ENCODE measurements at places on chromosomes 6 and 20. TPM values are rescaled to one million over a fixed set of nuclear protein-coding genes. Genes with fewer than 3 reads are reported as not detected.
A peak's percentile ranks its signal among the peaks of the same experiment; 100 is the strongest.

Gene TMEM244
- not detected for total RNA-seq

Gene NR2E1
- not detected for total RNA-seq

Gene PTK6
- 0.31 TPM for total RNA-seq

Gene TRAPPC3L
- not detected for total RNA-seq

Gene CST7
- total RNA-seq: 131 TPM

Gene NT5E
- total RNA-seq: 14.8 TPM

GRCh38 chr6:104617591-104617990, 242.1 kb downstream of the HACE1 start:
- no peak for DNase-seq

- DNase-seq: no peak
Measured at GRCh38 chr6:16659466-16660156, 101.6 kb downstream of the ATXN1 start.

DNA sequence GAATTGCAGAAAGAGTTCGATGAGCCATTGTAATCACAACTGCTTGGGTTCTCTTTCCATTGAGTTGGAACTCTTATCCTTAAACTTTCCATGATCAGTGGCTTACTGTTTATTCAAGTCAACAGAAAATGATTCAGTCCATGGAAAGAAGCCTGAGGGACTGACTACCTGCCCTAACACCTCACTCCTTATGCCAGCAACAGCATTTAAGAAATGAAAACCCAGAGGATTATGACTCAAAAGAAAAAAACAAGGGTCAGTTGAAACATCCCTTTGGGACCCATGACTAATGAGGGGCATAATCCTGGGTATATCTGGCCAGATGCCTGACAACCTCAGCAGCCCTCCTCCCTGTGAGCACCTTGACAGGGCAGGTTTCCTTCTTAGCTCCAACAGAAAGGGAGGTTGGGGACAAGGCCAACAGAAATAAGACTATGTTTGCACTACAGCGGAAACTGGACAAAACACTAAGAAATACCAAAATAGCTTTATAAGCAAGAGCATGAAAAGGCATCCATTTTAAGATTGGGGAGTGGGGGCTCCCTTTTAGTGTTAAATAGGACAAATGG, 106.7 kb downstream of the MAP3K5 start:
- no peak for DNase-seq

DNA sequence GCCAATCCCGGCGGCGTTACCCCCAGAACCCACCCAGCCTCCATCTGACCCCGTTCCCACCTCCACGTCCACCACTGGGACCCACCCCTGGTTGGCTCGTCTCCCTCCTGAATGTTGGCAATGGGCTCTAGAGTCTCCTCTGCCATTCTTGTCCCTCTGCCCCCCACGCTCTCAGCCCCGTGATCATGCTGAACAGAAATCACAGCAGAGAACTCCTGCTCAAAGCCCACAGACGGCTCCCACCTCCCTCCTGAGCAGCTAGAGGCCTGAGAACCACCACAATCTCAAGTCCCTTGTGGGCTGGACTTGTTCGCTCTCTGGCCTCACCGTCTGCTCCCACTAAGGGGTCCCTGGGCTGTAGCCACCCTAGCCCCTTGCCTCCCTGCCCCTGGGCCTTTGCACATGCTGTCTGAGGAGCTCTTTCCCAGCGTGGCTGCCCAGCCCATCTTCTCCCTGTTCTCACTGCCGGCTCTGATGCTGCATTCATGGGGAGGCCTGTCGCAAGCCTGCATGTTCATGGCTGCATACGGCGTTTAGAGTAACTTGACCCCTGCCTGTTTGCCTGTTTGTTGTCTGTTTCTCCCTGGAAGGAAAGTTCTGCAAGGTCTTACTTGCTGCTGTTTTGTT, 11.2 kb upstream of the FRMD1 start:
- DNase-seq: no peak

DNA sequence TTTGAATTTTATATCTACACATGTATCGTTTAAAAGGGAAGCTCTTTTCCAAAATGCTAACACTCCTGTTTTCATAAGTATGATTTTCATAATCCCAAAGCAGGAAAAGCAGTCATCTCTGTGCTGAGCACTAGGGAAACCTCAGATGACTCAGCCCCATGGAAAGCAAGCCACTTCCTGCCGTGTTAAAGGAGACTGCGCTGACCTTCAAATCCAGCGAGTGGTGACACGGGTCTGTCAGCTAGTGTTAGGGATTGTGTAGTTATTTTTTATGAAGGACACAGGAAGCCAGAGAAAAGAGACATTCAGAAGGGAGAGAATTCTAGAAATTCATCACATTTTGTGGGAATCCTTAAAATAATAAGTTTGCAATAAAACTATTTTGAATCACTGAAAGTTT, 57.0 kb upstream of the CD93 start:
- DNase-seq: no peak

DNA sequence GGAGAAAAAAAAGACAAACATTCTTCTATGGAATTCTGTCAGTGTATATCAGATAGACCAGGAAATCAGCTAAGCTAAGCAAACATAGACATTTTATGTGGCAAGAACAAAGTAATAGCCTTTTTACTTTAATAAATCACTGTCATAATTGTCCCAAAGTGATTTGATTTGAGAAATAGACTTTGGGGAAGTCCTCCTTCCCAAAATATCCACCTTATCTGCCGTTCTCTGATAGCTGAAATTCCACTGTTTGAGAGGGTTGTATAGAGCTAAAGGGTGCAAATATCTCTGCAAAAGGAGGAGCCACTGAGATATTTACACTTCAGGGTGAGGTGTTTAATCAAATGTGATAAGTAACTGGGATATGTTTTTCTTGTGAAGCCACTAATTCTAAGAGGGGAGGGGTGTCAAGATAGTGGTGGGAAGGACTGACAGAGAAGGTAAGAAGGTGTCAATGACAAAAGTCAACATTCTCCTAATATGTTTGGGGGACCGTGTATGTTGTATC, 544.4 kb upstream of the JAG1 start:
- no peak for DNase-seq

DNA sequence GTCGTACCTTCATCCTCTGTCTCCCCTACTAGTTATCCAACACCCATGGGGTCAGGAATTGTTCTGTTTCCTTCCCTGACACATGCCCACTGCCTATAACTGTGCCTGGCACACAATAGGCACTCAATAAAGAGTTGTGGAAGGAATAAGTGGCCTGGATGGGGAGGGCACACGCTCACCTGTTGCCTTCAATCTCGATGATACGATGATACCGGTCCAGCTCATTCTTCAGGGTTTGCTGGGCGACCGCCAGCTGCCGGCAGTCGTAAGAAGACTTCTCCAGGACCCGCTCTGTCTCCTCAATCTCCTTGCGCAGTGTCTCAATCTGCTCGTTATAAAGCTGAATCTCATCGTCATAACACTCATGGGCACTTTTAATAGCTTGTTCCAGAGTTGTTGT, 32.5 kb downstream of the BFSP1 start:
- DNase-seq: no peak

DNA sequence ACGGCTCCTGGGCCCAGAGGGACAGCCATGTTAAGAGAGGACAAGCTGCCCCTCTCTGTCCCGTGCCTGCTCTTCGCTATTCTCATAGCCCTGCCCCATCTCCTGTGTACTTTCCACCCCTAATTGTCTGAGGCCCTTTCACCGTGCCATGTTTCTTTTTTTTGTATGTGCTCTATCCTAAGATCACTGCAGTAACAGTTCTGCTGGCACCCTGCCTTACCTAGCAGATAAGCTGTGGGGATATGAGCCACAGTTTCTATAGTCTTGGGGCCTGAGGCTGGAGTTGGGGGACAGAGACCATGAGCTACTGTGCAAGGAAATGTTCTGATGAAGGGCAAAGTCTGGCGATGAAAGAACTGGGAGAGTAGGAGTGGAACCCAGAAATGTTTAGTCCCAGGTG, 269.5 kb upstream of the CITED2 start:
- no peak for DNase-seq

DNA sequence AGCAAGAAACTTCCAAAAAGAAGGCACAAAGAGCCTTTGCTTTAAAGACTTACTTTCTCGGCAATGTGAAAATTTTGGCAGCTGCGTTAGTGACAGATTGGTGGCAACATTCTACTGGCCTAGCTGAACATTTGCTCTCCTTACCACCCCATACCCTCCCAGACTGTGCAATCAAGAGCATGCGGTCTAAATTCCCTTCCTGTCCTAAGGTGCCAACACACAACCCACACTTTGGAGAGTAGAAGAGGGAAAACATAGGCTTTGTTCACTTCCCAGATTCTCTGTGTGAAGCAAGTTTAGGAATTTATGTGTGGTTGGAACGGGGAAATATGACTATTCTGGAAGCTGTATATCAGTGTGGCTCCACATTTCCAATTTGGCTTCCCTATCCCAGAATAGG, 29.8 kb upstream of the NEDD9 start:
- DNase-seq: no peak

DNA sequence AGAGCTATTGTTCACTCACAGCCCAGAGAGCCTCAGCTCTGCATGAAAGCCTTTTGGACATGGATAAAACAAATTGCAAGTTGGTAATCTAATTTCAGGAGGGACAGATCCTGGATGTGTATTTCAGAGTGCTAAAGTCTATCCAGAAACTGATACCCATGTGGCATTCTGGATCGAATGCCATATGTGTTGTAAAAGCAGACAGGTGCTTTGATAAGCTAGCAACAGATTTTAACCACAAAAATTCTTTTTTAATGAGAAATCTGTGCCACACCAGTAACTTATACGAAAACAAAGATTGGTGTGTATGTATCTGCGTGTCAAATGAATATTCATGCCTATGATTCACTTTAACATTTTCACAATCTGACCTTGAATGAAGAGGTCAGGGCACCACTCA, 936.6 kb upstream of the MAP3K7 start:
- DNase-seq: no peak

DNA sequence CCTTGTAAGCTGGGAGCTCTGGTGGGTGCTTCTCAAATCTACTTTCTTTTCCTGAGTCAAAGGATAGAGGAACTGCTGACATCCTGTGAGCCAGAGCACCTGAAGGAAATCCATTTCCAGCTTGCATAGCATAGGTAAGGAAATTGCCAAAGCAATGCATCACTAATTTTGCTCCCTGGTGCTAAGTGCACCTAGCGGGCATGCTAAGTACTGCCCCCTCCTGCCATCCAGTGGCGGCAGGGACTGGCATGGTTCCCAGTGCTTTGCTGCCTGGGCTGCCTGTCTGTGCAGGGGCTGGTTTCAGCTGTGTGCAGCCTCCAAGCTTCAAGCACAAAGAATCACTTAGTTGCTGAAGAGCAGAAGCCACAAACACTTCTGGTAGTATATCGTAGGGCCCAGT, 63.9 kb downstream of the FARS2 start:
- no peak for DNase-seq

GRCh38 chr6:83055366-83055964, 10.2 kb downstream of the UBE3D start:
- peak; percentile 16 for DNase-seq

DNA sequence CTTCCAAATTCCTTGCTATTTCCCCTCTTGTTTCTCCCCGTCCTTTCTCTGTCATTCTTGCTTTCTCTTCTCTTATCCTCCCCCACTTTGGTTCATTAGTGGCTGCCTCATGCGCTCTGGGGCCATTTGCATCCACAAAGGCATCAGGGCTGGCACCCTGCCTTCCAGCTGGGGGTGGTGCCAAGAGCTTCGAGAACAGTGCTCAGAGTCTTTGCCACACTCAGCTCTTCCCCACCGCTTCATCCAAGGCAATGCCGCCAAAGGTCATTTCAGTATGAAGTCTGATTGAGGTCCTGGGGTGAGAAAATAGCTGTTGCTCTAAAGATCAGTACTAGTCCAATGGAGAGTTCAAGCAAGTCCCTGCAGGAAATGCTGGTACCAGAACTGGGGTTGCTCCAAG, 22.7 kb downstream of the OLIG3 start:
- DNase-seq: no peak

- no peak for DNase-seq
Measured at GRCh38 chr6:106077881-106078280, 8.3 kb upstream of the PRDM1 start.

- DNase-seq: no peak
Measured at GRCh38 chr6:90596967-90597539, 10.2 kb upstream of the MAP3K7 start.

DNA sequence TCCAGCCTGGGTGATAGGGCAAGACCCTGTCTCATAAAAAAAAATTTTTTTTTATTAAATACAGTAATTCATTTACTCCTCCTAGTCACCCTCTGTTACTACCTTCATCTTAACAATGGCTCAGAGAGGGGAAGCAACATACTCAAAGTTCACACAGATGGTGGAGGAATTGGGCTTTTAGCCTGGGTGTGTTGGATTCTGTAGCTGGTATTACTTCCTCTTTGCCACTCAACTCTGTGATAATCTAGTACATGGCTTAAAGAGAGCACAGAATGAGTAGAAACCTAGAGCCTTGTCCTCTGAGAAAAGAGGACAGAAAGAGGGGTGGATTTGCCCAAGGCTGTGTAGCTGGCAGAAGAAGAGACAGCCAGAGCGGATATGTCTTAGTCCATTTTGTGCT, 96.6 kb downstream of the DLGAP4 start:
- no peak for DNase-seq

DNA sequence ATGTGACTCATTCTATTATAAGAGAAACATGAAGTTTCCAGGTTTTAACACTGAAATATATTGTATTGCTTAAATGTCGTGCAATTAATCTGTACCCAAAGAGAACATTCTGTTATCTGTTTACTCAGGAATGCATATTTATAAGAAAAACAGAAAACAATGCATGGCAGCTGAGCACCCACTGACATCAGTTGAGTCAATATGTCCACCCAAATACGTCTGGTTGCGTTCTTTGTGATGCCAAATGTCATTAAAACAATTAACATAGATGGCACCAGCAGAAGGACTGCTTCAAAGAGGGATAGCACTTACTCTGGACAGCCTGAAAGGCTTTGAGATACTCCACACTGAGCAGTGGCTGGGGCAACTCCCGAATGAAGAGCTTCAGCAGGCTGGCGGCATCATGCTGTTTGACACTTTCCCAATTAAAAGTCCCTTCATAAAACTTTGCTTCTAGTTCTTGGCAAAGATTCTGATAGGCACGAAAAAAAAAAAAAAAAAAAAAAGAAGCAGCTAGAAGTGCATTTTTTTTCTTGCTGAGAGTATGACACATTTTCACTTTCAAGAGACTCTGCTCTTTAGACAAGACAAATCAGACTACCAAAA, 102.3 kb downstream of the ARHGAP18 start:
- no peak for DNase-seq
